ENCODE measurements at places on chromosomes 11 and 22.

- no peak for DNase-seq
These were observed 66.3 kb upstream of the NAV2 start for GRCh38 chr11:19646308-19646707.

GRCh38 chr11:70483077-70483861 lies 84.9 kb downstream of the CTTN start:
- DNase-seq = no peak

GRCh38 chr22:25896098-25896497 lies 154.1 kb downstream of the MYO18B start:
- no peak for DNase-seq

- DNase-seq = no peak
These were observed 28.3 kb upstream of the SMIM35 start for GRCh38 chr11:118115048-118115447.

DNA sequence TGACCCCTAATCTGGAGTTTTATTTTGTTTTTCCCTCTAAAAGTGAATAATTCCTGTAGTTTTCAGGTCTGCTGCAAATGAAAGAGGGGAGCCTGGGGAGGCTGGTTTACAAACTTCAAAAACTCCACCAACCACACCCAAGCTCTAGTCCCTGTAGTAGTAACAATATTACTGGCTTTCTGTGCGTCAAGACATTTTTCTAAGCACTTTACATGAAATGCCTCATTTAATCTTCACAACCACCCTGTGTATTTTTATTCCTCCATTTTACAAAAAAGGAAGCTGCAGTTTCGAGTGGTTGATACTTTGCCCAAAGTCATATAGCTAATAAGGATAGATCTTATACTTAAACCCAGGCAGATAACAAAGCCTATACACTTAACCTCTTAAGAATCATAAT lies 23.5 kb downstream of the CTNND1 start:
- DNase-seq = no peak

DNA sequence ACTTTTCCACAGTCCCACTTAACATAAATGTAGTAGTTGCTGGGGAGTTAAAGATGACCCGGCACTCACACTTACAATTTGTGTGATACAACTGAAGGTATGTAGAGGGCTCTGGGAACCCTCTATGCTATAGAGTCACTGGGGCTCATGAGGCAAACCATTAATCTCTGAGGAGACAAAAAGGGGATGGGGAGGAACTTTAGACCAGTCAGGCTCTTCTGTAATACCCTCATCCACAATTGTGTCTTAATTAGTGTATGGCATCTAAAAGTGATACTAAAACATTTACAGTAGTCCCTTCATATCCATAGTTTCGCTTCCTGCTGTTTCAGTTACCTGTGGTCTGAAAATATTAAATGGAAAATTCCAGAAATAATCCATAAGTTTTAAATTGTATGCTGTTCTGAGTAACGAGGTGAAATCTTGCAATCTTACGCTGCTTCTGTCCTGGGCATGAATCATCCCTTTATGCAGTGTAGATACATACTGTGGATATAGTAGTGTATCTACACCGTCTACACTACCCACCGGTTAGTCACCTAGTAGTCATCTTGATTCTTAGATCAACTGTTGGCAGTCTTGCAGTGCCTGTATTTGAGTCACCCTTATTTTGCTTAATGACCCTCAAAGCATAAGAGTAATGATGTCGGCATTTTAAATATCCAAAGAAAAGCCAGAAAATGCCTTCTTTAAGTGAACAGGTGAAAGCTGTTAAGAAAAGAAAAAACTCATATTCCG lies 12.2 kb downstream of the CBL start:
- no peak for DNase-seq

GRCh38 chr22:23820748-23821211 lies 18.0 kb downstream of the DERL3 start:
- DNase-seq = no peak

GRCh38 chr22:39446239-39446721 lies 10.5 kb upstream of the MGAT3 start:
- no peak for DNase-seq

GRCh38 chr22:21728270-21728669 lies 7.3 kb downstream of the YPEL1 start:
- DNase-seq = no peak

- no peak for DNase-seq
These were observed 27.3 kb downstream of the FAM118A start for GRCh38 chr22:45336971-45337431.

GRCh38 chr22:31969789-31970489 lies 25.6 kb downstream of the YWHAH start:
- DNase-seq = peak; percentile 41

- DNase-seq = no peak
These were observed 50.7 kb downstream of the MUC6 start for GRCh38 chr11:985848-986247.

GRCh38 chr11:10072841-10073240 lies 221.2 kb downstream of the SBF2 start:
- DNase-seq = no peak

DNA sequence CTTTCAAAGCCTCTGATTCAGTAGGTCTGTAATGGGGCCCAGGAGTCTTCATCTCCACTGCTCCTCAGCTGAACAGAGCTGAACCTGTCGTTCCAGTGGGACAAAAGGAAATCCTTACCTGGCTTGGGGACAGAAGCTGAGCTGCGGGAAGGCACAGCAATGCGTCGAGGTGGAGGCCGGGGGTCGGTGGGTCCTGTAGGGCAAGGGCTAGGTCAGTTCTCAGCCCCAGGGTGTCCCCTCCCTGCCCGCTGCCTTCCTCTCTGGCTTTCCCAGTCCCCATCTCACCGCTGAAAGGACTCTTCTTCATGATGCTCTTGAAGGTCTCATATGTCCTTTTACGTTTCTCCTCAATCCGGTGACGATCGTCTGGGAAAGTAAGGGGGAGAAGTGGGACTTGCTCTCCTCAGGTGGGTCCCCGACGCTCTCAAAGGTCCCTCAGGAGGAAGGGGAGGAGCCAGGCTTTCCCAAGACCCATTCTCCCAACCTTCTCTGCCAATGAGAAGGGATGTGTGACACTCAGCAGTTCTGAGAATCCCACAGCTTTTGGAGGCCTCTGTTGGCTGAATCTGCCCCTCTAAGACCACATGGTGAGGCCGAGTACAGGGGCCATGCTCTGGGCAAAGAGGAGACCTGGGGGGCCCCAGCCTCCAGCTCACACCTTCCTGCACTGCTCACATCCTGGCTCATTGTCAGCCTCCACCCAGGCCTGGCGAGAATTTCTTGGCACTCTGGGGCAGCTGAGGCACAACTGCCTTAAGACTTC lies 7.0 kb downstream of the RELA start:
- DNase-seq = no peak

DNA sequence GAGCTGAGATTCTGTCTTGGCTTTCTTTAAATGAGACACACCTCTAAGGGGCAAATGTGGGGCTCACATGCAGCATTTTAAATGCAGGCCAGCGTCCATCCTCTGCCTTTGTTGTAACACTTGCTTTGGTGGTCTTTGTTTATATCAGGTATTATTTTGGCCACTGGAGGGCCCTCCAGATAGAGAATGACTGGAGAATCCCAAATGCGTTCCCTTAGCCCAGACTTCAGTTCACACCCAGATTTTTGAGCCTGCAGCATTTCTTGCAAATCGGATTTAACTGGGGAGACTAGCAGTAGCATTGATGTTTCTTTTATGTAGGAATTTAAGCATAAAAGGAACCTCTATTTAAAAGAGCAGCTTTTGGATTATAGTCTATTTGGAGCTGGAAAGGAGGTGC lies 200.2 kb upstream of the SORL1-AS1 start:
- no peak for DNase-seq

- no peak for DNase-seq
These were observed 8.4 kb downstream of the TSPAN4 start for GRCh38 chr11:850775-851763.

DNA sequence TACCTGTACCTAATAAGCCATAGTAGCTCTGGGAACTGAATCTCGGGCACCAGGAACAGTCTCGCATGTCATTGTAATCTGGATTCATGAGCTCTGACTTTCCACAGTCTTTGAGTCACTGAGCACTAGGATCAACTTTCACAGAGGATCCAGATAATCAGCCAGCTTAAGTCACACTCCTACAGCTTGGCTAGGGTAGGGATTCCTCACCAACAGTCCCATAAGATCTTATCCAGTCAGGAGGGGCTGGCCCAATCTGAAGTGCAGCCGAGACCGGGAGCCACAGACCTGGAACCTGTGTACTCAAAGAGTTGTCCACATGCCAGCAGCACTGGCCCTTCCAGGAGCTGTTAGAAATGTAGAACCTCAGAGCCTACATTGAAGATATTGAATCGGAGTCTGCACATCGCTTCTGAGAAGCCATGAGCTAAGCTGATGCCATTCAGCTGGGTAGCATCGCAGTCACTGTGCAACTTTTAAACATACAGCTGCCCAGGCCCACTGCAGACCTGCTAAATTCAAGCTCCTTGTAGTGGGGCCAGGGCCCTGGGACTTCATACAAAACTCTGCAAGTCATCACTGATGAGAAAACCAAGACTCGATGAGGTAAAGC lies 538.8 kb upstream of the B3GAT1 start:
- no peak for DNase-seq

GRCh38 chr11:73218106-73218829 lies at the start of gene P2RY2:
Gene P2RY2 (plus strand): TSS chr11:73218281. CDS start chr11:73234160, 15,879 bp downstream.
- no peak for DNase-seq

- no peak for DNase-seq
These were observed 11.0 kb downstream of the CRELD2 start for GRCh38 chr22:49929211-49929979.

- DNase-seq = peak; percentile 33
These were observed 66.5 kb downstream of the BMAL1 start for GRCh38 chr11:13343931-13344717.

GRCh38 chr11:86632499-86633269 lies 39.7 kb downstream of the ME3 start:
- no peak for DNase-seq
